A549 treated with Mapracorat at 1 μM for 4 hours (cell line): ENCODE measurements at places on chromosomes 1 and 21. TPM values are rescaled to one million over a fixed set of nuclear protein-coding genes. Genes with fewer than 3 reads are reported as not detected.

LCE3D gene
- total RNA-seq, result 1.7 to 2.7 TPM (median 2.3 TPM) in 5 replicates

OR2L5 gene
- total RNA-seq, result not detected in 5 replicates

PALMD gene
- total RNA-seq, result 0.22 to 0.52 TPM (median 0.37 TPM) in 5 replicates

RIMS3 gene
- total RNA-seq, result 0.97 to 1.3 TPM (median 1.1 TPM) in 5 replicates

FCRL5 gene
- total RNA-seq, result 0.03 TPM in 1 of 5 replicates, not detected in the others

PADI2 gene
- total RNA-seq, result 0.86 to 1.1 TPM (median 1.0 TPM) in 5 replicates

RBP7 gene
- 4.7 to 7.7 TPM (median 6.5 TPM) in 5 replicates for total RNA-seq

CFAP141 gene
- total RNA-seq, result not detected in 5 replicates

HSF2BP gene
- total RNA-seq, result 1.7 to 2.7 TPM (median 1.9 TPM) in 5 replicates

MAP10 gene
- total RNA-seq, result 0.51 to 1.3 TPM (median 0.83 TPM) in 5 replicates

ADCY10 gene
- total RNA-seq, result 0.04 to 0.21 TPM (median 0.04 TPM) in 3 of 5 replicates, not detected in the others

SPRR2E gene
- not detected in 5 replicates for total RNA-seq

FUCA1 gene
- total RNA-seq, result 9.4 to 11.7 TPM (median 9.9 TPM) in 5 replicates

YTHDF2 gene
- 51.6 to 57.5 TPM (median 53.3 TPM) in 5 replicates for total RNA-seq

SLX9 gene
- 42.4 to 61.8 TPM (median 56.3 TPM) in 5 replicates for total RNA-seq

C1orf115 gene
- total RNA-seq, result 4.7 to 6.8 TPM (median 5.9 TPM) in 5 replicates

S100A16 gene
- total RNA-seq, result 481 to 560 TPM (median 517 TPM) in 5 replicates

IFNLR1 gene
- total RNA-seq, result 0.85 to 1.4 TPM (median 1.1 TPM) in 5 replicates

HSD3B1 gene
- 0.27 TPM in 1 of 5 replicates, not detected in the others for total RNA-seq

ALX3 gene
- not detected in 5 replicates for total RNA-seq

HJV gene
- total RNA-seq, result not detected in 5 replicates

AJAP1 gene
- total RNA-seq, result not detected in 5 replicates

AHCYL1 gene
- total RNA-seq, result 44.4 to 55.4 TPM (median 50.5 TPM) in 5 replicates

HES3 gene
- total RNA-seq, result not detected in 5 replicates

PPM1J gene
- 0.75 to 1.3 TPM (median 0.94 TPM) in 5 replicates for total RNA-seq

SHISA4 gene
- 11.4 to 19.2 TPM (median 17.3 TPM) in 5 replicates for total RNA-seq

CR2 gene
- not detected in 5 replicates for total RNA-seq

GUCA2B gene
- total RNA-seq, result 0.46 TPM in 1 of 5 replicates, not detected in the others

FAM151A gene
- 0.16 to 0.32 TPM (median 0.17 TPM) in 5 replicates for total RNA-seq

ADAMTSL4 gene
- total RNA-seq, result 4.3 to 8.1 TPM (median 6.8 TPM) in 5 replicates

FOXD3 gene
- 0.32 to 1.0 TPM (median 0.73 TPM) in 5 replicates for total RNA-seq

GPR3 gene
- 1.3 to 1.8 TPM (median 1.7 TPM) in 5 replicates for total RNA-seq

CFAP107 gene
- total RNA-seq, result not detected in 5 replicates

LEMD1 gene
- not detected in 5 replicates for total RNA-seq

FBXO44 gene
- 13.5 to 19.8 TPM (median 16.0 TPM) in 5 replicates for total RNA-seq

AIM2 gene
- not detected in 5 replicates for total RNA-seq

C8B gene
- total RNA-seq, result not detected in 5 replicates

CRNN gene
- total RNA-seq, result not detected in 5 replicates

PARK7 gene
- 337 to 384 TPM (median 364 TPM) in 5 replicates for total RNA-seq

KRTAP12-2 gene
- total RNA-seq, result not detected in 5 replicates

DLGAP3 gene
- 0.08 to 0.35 TPM (median 0.22 TPM) in 5 replicates for total RNA-seq

CHIA gene
- total RNA-seq, result not detected in 5 replicates

RPF1 gene
- total RNA-seq, result 29.9 to 33.7 TPM (median 31.2 TPM) in 5 replicates

RAB25 gene
- total RNA-seq, result 0.29 TPM in 1 of 5 replicates, not detected in the others

TSPEAR gene
- not detected in 5 replicates for total RNA-seq

FCRL2 gene
- total RNA-seq, result not detected in 5 replicates

CFHR4 gene
- total RNA-seq, result not detected in 5 replicates

NMNAT1 gene
- total RNA-seq, result 2.0 to 2.7 TPM (median 2.3 TPM) in 5 replicates

LINGO4 gene
- total RNA-seq, result not detected in 5 replicates

KCNJ6 gene
- 3.1 to 4.7 TPM (median 4.0 TPM) in 5 replicates for total RNA-seq

NRAS gene
- 26.2 to 32.2 TPM (median 30.0 TPM) in 5 replicates for total RNA-seq

KMO gene
- 0.64 to 1.6 TPM (median 1.0 TPM) in 5 replicates for total RNA-seq

RHBDL2 gene
- 1.6 to 2.8 TPM (median 1.8 TPM) in 5 replicates for total RNA-seq

MEGF6 gene
- total RNA-seq, result 6.8 to 11.8 TPM (median 8.4 TPM) in 5 replicates
